Cardiac muscle cell (in vitro differentiated cells and primary cell): ENCODE measurements at places on chromosomes 3 and 15. TPM values are rescaled to one million over a fixed set of nuclear protein-coding genes. Genes with fewer than 3 reads are reported as not detected.

Gene MAP2K5
- polyA plus RNA-seq = 13.6 and 21.7 TPM in 2 replicates

Gene AGBL1
- polyA plus RNA-seq = 0.05 and 0.11 TPM in 2 replicates

DNA sequence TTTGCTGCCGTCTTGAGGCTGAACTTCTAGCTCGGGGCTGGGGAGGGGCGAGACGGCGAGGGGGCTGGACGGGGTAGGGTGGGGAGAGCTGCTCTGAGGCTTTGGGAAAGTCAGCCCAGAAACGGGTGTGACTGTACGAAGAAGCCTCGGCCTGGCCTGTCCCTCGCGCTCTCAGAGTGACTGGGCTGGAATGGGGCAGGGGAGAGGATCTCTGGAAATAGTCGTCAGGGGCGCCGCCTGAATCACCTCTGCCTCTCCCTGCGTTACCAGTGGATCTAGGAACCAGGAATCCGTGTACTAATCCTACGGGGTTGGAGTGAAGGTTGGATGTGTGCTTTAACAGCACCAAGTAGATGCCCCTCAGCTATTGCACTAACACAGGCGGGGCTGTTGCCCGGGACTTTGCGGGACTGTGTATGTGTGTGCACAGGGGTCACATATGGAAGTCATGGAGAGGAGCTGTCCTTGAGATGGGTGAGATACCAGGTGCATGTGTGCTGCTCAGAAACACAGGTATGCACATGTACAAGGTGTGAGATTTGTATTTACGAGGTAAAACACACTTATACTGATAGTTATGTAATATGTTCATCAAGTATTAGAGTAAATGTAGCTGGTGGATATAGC is 591 bp downstream of the FOXL2NB start:
- no peak overlapping the region for H3K27ac ChIP-seq
- DNase-seq = no peak
- H3K4me3 ChIP-seq = peak overlapping the region; percentile 33
- no peaks in the 10 kb centered on the region for H3K36me3 ChIP-seq
- peaks cover 11% of the 10 kb centered on the region for H3K4me1 ChIP-seq
- H3K27me3 ChIP-seq = peaks cover 100% of the 10 kb centered on the region

Gene GOLGA6B
- polyA plus RNA-seq = 0.32 TPM in 1 of 2 replicates, not detected in the other

DNA sequence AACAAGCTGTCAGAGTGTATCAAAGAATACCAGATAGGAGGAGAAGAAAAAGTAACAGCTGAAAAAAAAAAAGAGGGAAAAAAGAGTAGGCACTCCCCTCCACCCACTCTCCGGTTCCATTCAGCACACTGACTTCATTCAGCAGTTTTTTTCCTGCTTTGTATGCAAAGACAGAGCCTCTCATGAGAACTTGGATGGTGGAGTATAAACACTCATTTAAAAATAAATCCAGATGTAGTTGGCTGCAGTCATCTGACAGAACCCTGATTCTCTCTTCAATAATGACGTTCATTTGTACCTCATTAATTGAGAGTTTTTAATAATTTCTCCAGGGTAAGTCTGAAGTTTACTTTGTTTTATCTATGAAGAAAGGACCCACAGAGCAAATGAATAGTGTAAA is 81.0 kb downstream of the TMEM108 start:
- H3K4me1 ChIP-seq = no peaks in the 10 kb centered on the region
- H3K36me3 ChIP-seq = no peaks in the 10 kb centered on the region
- no peak for DNase-seq
- no peak overlapping the region for H3K27ac ChIP-seq

- no peak overlapping the region for H3K27ac ChIP-seq
- no peaks in the 10 kb centered on the region for H3K36me3 ChIP-seq
- no peaks in the 10 kb centered on the region for H3K4me1 ChIP-seq
Observed at GRCh38 chr3:12182687-12183441, 24.2 kb upstream of the TIMP4 start.

Gene ZDHHC3
- 43.8 and 47.8 TPM in 2 replicates for polyA plus RNA-seq

DNA sequence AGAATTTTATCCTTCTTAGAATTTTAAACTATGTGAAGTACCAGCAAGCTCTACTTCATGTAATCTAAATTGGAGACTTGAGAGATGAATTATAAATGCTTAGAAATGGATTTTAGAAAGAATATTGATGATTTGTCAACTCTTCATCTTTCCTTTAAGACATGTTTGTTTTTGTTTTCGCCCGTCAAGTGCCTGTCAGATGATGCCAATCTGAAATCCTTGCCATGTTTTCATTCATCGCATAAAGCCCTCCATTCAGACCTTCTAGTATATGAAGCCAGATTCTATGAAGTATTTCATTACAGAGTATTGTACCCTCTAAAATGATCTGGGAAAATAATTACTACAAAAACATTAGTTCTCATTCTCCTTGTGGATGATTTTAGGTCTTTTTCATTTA is 223.2 kb upstream of the SOX2 start:
- no peak for DNase-seq
- H3K27ac ChIP-seq = no peak overlapping the region
- no peak overlapping the region for H3K4me3 ChIP-seq
- H3K4me1 ChIP-seq = no peaks in the 10 kb centered on the region
- no peaks in the 10 kb centered on the region for H3K36me3 ChIP-seq

Gene RARB
- polyA plus RNA-seq = 22.4 and 28.3 TPM in 2 replicates

GRCh38 chr3:112769286-112769978 is 77.2 kb downstream of the CD200R1L start:
- H3K4me3 ChIP-seq = no peak overlapping the region
- no peaks in the 10 kb centered on the region for H3K36me3 ChIP-seq
- no peaks in the 10 kb centered on the region for H3K4me1 ChIP-seq
- no peak overlapping the region for H3K27ac ChIP-seq
- DNase-seq = no peak

DNA sequence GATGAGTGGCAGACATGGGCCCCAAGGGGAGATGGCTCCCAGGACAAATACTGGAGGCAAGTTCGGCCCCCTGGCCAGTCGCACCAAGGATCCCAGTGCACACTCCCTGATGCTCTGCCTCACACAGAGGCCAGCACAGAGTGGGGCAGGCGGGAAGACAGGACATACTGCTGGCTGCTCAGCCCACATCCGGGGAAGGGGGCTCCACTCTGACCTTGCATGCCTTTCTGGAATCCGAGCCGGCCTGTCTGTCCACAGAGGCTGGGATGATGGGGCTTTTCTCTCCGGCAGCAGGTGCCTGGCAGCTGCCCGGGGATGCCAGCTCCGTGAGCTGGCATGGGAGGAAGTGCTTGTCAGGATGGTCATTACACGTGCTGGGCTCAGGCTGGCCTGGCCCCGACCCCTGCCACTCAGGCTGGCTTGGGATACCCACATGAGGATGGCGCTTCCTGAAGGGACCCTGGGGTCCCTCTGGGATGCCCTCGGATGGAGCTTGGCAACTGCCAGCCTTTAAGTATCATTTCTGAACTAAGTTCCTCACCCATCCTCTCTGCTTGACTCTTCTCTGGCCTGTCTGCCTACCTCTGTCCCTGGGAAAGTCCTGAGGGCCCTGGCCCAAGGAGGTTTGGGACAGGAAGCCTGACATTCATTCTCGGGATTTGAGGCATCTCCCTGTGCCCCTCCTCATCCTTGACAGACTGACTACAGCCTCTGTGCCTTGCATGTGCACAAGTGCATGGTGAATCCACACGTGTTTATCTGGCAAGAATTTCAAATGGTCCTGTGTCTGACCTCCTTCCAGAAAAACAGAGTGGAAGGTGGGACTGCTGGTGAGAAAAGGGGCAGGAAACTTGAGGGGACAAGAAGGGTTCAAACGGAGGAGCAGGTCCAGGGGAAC is 46.5 kb downstream of the EXOG start:
- DNase-seq = no peak
- H3K4me3 ChIP-seq = no peak overlapping the region
- no peaks in the 10 kb centered on the region for H3K4me1 ChIP-seq
- peaks cover 22% of the 10 kb centered on the region for H3K27me3 ChIP-seq
- H3K27ac ChIP-seq = no peak overlapping the region

GRCh38 chr3:159916052-159916451 is 72.6 kb upstream of the IL12A start:
- no peaks in the 10 kb centered on the region for H3K4me1 ChIP-seq
- no peak overlapping the region for H3K4me3 ChIP-seq
- H3K27ac ChIP-seq = no peak overlapping the region
- DNase-seq = no peak

Gene IQCH
- 5.6 and 6.9 TPM in 2 replicates for polyA plus RNA-seq

DNA sequence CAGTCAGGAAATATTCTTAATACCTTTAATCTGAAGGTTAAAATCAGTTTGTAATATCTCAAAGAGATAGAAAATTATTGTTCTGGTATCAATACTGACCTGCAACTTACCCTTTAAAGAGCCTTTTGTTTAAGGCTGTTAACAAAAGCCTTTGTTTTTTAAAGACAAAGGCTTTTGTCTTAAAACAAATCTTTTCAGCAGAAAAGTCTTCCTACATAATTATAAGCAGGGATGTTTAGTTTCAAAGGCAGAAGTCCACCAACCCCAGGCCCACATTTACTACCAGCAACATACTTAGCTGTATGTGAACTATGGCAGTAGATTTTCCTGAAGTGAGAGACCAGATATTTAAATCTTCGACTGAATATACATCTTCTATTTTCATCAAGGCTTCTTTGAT is 36.2 kb downstream of the SLC30A4 start:
- no peak for DNase-seq
- H3K36me3 ChIP-seq = no peaks in the 10 kb centered on the region
- H3K27ac ChIP-seq = no peak overlapping the region
- no peaks in the 10 kb centered on the region for H3K4me1 ChIP-seq
- no peaks in the 10 kb centered on the region for H3K27me3 ChIP-seq

GRCh38 chr3:114272271-114272670 is 21.6 kb upstream of the TIGIT start:
- H3K4me3 ChIP-seq = no peak overlapping the region
- H3K27me3 ChIP-seq = no peaks in the 10 kb centered on the region
- H3K4me1 ChIP-seq = no peaks in the 10 kb centered on the region

Gene LRRN1
- 2.0 and 6.0 TPM in 2 replicates for polyA plus RNA-seq

Gene ST8SIA2
- polyA plus RNA-seq = 4.0 and 4.5 TPM in 2 replicates

Gene GPR27
- polyA plus RNA-seq = 23.8 and 27.2 TPM in 2 replicates

- H3K4me3 ChIP-seq = no peak overlapping the region
- H3K4me1 ChIP-seq = peaks cover 13% of the 10 kb centered on the region
- H3K27me3 ChIP-seq = no peaks in the 10 kb centered on the region
- DNase-seq = no peak
Observed at GRCh38 chr3:16407366-16407765, 106.1 kb downstream of the RFTN1 start.

Gene CFAP100
- 0.09 TPM in 1 of 2 replicates, not detected in the other for polyA plus RNA-seq

DNA sequence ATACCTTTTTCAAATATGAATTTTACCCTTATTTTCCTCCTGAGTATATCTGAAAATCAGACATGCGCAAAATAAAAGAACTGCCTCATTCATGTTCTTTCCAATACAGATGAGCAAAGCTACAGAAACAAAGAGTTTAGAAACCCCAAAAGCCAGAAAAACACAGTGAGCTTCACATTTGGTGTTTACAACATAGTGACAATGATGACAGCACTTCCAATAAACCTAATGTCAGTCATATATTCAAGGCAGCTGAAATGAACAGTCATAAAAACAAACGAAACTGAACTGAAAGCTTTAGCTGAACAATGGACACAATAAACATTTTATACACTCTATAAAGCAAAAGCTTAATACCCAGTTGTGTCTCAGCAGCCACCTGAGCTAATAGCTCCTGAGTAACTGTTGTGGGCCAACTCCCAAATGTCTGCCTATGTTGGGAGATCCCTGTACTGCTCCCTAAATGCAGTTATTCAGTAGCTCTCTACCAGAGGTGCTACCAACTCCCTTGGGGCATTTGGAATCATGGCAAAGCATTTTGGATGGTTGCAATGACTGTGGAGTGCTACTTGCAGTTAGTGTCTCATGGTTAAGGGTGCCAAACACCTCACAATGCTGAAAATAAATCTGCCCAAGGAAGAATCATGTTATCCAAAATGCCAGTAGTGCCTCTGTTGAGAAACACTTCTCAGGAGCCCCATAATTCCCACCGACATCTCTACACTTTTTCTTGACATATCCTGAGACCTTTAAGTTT is 131.5 kb downstream of the TGFBR2 start:
- no peaks in the 10 kb centered on the region for H3K36me3 ChIP-seq
- H3K27ac ChIP-seq = no peak overlapping the region
- H3K4me1 ChIP-seq = peaks cover 16% of the 10 kb centered on the region

Gene RHOV
- 0.84 and 1.5 TPM in 2 replicates for polyA plus RNA-seq

DNA sequence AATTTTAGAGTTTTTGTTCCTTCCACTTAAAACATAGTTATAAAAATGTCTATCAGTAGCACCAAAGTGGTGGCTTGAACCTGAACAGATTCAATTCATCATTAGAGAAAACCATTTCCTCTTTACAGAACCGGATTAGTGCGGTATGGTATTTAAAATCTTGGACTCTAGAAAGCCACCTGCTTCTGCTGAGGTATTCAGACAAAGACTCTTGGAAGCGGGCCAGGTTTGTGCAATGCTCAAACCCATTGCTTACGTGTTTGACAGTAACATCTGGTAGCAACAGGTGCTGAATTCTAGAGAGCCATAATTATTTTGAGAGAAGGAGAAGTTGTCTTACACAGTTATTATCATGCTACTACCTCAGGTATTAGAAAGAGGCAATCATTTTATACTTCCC is 290.5 kb downstream of the NAALADL2 start:
- no peaks in the 10 kb centered on the region for H3K27me3 ChIP-seq
- no peak overlapping the region for H3K27ac ChIP-seq
- no peak overlapping the region for H3K4me3 ChIP-seq

Gene XYLB
- 0.56 and 0.97 TPM in 2 replicates for polyA plus RNA-seq

Gene AVEN
- 26.8 and 31.7 TPM in 2 replicates for polyA plus RNA-seq

DNA sequence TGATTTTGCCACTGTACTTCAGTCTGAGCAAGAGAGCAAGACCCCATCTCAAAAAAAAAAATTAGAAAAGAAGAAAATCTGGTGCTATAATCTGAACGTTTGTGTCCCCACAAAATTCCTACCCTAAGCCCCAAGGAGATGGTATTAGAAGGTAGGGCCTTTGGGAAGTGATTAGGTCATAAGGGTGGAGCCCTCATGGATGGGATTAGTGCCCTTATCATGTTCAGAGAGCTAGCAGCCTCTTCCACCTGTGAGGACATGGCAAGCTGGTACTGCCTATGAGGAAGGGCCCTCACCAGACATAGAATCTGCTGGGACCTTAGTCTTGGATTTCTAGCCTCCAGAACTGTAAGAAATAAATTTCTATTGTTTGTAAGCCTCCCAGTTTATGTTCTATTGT is 50.4 kb upstream of the FLNB start:
- no peaks in the 10 kb centered on the region for H3K27me3 ChIP-seq
- no peak for DNase-seq
- no peaks in the 10 kb centered on the region for H3K36me3 ChIP-seq
- H3K4me1 ChIP-seq = peaks cover 6% of the 10 kb centered on the region
- H3K4me3 ChIP-seq = no peak overlapping the region

DNA sequence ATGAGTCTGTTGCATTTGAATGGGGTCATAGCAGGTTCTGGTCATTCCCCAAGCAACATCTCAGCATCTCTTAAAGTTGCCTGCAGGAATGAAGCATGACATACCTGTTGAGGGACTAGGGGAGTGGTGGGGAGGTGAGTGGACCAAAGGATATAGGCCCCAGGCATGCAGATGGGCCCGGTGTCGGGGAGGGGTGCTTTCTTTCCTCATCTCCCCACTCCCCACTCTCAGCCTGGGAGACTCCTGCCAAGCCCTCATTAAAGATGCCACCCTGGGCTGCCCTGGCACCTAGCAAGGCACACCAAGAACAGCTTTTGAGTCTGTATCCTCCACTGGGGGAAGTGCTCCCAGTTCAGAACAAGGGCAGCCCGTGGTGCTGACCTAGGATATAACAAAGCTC is 54.2 kb downstream of the GRIP2 start:
- H3K27ac ChIP-seq = no peak overlapping the region
- no peaks in the 10 kb centered on the region for H3K27me3 ChIP-seq
- no peak overlapping the region for H3K4me3 ChIP-seq
- no peaks in the 10 kb centered on the region for H3K4me1 ChIP-seq
- DNase-seq = no peak

- peaks cover 9% of the 10 kb centered on the region for H3K4me1 ChIP-seq
- DNase-seq = no peak
- no peaks in the 10 kb centered on the region for H3K27me3 ChIP-seq
- H3K27ac ChIP-seq = no peak overlapping the region
Observed at GRCh38 chr15:38551720-38552648, 12.6 kb downstream of the RASGRP1 start.

Gene SETD2
- 14.2 and 22.3 TPM in 2 replicates for polyA plus RNA-seq
